ENCODE measurements at places on chromosomes 6 and 20.

DNA sequence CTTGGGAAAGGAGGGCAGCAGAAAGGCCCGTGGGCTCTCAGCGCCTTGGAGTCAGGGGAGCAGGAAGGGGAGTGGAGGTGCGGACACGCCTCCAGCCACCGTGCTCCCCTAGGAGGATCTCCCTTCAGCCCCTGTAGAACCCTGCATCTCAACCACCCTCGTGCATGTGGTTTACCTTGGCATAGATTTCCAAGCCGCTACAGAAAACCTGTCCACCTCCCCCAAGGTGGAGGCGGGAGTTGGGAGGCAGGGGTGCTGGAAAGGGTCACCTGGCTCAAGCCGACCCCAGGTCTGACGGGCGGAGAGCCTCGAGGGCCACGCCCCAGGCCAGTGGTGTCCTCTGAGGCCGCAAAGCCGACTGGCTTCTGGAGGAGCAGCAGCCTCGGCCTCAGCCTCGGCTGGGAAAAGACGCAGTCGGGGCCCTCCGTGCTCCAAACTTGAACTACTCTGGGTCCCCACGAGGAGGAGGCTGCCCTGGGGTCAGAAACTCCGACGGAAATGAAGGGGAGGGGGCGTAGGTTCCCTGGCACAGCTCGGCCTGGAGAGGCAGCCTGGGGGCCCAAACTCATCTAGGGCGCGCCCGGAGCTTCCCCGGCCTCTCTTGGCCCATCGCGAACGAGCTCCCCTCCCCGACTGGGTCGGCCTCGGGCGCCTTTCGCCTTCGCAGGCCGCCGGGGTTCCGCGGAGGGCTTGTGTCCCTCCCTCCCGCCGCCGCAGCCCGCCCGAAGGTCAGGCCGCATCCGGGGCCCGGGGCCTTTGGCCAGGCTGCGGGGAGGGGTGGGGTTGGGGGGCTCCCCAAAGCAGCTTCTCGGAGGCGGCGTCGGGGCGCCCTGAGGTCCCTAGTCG is 6.3 kb upstream of the FOXF2 start:
- no peak for DNase-seq

- no peak for DNase-seq
Observed at GRCh38 chr20:33624399-33624798, 37.7 kb upstream of the C20orf144 start.

- DNase-seq, result peak; percentile 75
Observed at GRCh38 chr6:107489636-107490565, at the start of gene SOBP. TSS of gene SOBP (plus strand) at chr6:107490117. CDS start at chr6:107490617, 500 bp downstream.

GRCh38 chr20:57697543-57697942 is 12.3 kb downstream of the PMEPA1 start:
- no peak for DNase-seq

- DNase-seq, result no peak
Observed at GRCh38 chr20:42164121-42164890, 546.1 kb upstream of the CHD6 start.

DNA sequence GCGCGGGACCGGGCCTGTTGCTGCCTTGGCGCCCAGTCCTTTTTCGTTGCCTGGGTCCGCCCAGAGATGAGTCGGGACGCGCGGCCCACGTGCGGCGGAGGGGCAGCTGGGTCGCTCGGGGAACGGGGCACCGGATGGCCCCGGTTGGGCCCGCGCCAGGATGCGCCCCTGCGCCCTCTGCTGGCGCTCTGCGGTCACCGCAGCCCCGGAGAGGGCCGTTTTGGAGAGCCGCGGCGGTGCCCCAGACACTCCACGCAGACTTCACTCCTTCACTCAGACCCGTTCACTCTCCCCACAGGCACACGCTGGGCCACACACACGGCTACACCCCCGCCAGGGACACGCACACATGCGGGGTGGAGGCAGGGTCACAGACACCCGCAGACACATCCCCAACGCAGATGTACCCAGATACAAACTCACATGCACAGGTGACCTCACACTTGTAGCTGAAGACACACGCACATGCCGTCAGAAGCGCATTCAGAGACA is 38.8 kb downstream of the SRC start:
- DNase-seq, result peak; percentile 82

GRCh38 chr6:42201382-42201781 is 6.6 kb upstream of the GUCA1B start:
- DNase-seq, result no peak

Measured in HEK293T (cell line).